ENCODE measurements at places on chromosomes 6 and 20.
A peak's percentile ranks its signal among the peaks of the same experiment; 100 is the strongest.

- no peak for DNase-seq
Measured at GRCh38 chr6:156869980-156870398, 92.8 kb downstream of the ARID1B start.

DNA sequence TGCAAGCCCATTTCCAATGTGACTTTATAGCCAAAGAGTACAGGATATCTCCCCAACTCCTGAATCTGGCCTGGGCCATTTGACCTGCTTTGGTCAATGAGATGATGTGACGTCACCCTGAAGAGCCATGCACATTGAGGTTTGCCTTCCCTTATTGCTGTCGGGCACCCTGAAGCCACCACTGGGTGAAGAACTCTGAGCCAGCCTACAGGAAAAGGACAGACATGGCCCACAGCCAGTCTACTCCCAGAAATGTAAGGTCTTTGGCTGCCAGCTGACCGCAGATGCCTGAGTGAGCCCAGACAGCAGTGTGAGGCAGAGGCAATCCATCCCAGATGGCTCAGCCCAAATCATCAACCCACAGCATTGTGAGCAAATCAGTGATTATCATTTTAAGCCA is 3.7 kb upstream of the SYNDIG1 start:
- DNase-seq: no peak

DNA sequence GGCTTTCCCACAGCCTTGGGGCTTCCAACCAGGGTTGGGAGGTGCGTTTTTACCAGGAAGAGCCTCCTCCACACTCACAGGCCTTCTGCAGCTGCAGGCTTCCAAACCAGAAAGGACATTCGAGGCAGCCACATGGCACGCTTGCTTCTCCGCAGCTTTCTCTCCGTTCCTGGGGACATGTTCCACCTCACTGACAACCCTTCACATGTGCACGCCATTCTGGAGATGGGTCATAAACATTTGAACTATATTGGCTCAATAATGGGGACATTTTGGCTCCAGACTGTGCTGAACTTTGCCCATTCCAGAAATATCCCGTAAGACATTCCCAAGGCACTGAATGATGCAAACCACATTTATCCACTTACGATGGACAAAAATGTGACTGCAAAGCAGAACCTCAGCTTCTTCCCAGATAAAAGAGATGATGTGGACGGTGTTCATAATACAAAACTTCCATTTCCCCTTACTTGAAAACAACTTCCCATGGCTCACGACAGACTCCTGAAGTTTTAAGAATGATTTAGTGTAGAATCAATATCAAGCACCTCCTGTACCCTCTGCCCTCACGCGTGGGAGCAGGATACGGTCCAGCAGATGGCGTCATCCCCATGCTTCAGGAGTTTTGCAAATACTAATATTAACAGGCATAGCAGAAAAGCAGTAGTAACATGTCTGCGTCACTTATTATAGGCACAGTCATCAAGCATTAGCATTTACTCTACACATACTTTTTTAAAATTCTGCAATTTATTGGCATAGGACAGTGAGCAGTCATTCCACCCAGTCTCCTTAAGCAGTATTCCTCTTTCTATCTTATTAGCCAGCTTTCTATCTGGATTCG is 25.4 kb upstream of the FOXF2 start:
- no peak for DNase-seq

- DNase-seq: no peak
Measured at GRCh38 chr6:37177935-37178517, 8.1 kb downstream of the PIM1 start.

GRCh38 chr6:132362442-132363185 is 38.7 kb downstream of the MOXD1 start:
- no peak for DNase-seq

DNA sequence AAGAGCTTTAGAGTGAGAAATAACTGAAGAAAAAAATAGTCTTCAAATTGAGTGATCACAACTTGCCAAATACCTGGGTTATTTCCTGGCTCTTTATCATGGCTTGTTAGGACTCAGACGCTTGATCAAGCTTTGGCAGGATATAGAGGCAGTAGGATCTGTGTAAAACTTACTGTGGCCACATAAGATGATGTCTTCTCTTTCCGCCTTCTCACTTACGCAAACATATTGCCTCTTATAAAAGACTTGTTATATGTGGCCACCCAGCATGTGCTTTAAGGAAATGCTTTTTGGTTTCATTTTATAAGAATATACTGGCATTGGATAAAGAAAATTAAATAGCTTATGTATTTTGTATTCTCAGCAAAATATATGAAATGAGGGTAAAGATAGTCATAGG is 101.8 kb upstream of the AKIRIN2 start:
- no peak for DNase-seq

DNA sequence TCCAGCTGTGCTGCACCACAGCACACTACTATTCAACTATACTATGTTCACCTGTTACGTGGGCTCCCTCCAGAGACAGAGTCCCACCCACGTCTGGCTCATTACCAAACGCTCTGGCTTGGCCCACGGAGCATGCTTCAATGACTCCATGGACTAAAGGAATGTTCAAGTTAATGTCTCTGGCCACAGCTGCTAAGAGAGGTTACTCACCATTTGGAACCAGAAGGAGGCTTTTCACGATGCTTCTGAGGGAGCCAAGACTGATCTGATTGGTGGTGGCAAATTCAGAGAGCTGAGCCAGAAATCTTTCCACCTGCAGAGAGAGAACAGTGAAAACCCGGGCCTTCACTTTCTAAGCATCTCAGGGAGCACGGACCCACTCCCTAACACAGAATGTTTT is 15.6 kb downstream of the COMMD7 start:
- no peak for DNase-seq

GRCh38 chr20:56752274-56752673 is 123.2 kb downstream of the TFAP2C start:
- DNase-seq: no peak

DNA sequence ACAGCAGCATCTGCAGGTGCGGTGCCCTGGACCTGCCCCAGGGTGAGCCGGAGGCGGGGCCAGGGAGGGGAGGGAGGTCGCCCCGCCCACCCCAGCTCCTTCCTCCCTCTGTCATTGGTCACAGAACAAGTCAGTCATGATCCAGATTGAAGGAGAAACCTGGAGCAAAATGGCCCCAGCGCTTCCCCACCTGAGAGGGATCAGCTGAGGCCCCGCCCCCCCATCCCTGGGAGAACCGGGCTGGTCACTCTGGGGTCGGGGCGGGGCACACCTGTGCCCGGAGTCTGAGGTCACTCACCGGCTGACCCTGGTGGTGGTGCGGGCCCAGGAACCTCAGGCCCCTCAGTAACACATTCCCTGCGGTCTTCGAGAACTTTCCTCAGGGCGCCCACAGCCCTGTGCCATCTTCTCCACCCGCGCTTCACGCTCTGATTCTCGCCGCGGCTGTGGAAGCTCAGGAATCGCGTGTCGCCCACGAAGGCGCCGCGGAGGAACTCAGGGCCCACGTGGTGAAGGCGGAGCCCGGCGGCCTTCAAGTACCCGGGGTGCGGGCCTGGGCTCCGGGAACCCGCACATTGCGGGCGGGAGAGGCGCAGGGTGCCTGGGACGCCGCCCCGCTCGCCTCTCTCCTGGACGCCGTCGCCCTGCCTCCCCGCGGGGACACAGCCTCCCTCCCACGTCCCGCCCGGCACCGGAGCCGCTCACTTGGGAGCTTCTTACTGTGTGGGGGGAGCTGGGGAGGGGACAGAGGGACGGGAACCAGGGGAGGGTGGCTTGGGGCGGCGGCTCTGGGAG is 36.4 kb upstream of the HLA-C start:
- peak; percentile 81 for DNase-seq

- no peak for DNase-seq
Measured at GRCh38 chr20:32507998-32508774, 76.9 kb downstream of the NOL4L start.
